ENCODE measurements at places on chromosomes 5 and 9.

- DNase-seq: peak; percentile 87
These were observed 680 bp upstream of the RFK start for GRCh38 chr9:76394960-76395252.

GRCh38 chr9:23850242-23850689 lies 24.2 kb upstream of the ELAVL2 start:
- DNase-seq: no peak

DNA sequence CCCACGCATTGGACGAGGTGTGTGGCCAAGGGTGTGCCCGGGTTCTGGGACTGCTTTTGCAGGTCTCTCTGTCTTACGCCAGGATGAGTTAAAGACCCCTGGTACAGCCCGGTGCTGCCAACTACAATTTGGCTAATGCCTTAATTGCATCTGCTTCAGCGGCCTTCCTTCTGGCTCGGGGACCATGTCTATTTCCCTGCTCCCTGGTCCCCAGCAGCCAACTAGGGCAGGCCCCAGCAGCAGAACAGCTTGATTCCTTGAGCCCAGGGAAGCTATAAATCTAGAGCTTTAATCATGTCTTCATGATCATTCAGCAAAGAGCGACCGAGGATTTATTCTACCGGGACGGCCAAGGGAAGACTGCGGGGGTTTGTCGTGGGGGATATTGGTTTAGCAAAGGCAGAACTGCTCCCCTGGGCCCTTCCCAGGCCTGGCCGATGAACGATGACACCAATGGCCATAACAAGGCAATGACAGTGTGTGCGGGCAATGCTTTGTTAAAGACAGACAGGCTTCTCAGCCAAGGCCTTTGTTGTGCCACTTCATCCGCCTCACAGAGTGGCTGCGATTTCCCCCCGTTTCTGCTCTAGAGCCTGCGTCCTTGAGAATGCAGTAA lies 51.4 kb downstream of the CFAP77 start:
- DNase-seq: no peak

DNA sequence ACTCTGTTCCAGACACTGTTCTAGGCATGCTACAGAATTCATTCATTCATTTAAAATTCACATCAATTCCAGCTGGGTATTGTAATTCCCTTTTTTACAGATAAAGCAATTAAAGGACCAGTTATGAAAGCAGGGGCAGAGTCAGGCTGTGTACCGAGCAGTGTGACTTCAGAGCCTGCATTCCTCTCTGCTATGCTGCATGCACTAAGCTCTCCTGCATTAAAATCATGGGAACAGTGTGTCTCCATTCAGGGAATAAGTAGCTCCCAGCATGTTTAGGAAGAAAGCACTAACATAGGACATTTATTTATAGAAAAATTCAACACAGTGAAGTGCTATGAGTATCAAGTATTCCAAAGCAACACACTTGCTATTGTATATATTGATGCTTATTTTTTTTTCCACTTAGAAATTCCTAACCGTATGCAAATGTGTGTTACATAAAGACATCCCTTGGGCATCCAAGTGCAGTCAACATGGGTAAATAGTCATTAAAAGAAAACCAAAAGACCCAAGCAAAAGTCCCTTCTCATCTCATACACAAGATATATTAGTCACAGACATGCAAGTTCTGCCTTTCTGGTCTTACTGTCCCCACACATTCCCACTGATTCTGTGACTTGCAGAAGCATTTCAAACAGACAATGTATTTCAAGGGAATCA lies 173.7 kb downstream of the GABRB2 start:
- no peak for DNase-seq

DNA sequence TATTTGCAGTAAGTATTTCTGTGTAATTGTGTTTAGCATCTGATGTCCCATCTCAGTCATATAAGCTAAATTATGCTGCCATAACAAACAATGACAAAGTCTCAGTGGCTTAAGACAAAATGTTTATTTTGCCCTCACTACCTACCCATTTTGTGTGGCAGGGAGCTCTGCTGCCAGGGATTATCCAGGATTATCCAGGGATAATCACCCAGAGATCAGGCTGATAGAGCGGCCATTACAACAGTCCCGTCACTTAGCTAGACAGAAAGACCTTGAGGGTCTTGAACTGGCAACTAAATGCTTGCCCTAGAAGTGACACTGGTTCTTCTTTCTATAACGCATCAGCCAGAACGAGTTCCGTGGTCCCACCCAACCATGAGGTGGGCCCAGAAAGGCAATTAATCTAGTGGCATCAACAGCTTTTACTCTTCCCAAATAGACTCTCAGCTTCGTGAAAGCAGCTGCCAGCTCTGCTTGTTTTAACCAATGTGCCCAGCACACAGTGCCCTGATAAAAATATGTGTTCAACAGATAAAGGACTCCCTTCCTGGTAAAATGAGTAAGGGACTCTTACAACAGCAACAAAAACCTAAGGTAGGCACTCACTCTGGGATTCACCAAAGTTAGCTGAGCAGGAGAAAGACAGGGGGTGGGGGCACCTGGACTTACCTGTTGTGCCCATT lies 22.8 kb downstream of the CCDC69 start:
- DNase-seq: no peak

DNA sequence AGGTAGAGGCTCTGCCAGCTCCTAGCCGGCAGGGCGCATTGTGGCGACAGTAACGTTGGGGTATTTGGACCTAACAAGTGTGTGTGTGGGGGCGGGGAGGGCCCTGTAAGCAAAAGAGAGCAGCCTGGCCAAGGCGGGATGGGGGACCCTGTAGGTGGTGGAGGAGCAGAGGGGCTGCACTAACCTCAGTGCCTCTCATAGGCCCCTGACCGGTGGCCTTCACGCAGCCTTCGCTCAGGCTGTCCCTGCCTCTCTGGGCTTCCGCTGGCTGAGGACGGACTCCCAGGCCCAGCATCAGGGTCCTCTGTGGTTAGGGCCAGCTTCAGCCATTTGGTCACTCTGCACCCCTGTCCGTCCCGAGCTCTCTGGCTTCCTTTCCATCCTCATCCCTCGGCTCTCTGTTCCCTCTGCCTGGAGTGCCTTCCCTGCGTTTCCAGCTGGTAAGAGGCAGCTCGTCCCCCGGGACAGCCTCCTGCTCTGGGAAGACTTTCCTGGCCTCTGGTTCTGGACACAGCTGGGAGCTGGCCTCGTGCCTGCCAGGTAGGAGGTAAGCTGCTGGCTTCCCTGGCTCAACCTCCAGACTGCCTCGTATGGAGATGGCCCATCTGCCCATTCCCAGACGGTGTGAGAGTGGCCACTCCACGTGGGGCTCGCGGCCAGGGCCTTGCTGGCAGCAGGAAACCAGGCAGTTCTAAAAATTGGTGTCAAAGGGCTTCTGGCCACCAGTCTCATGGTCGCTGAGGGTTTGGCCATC lies 39.3 kb upstream of the PHYKPL start:
- no peak for DNase-seq

DNA sequence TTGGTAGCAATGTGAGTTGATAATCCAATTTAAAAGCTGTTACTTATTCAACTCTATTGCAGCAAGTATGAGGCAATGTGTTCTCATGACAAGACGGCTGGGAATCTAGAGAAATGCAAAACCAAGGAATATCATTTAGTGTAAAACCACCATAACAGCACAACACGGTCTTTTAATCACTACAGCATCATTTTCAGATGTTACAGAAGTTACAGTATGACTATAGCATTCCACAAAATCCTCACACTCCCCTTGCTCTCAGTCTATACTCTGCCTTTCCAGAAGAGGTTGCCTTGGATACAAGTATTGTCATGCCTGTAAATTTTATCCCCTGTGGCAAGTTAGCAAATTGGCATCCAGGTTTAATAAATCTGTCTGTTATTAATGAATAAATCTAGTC lies 28.6 kb upstream of the TAS2R1 start:
- no peak for DNase-seq

DNA sequence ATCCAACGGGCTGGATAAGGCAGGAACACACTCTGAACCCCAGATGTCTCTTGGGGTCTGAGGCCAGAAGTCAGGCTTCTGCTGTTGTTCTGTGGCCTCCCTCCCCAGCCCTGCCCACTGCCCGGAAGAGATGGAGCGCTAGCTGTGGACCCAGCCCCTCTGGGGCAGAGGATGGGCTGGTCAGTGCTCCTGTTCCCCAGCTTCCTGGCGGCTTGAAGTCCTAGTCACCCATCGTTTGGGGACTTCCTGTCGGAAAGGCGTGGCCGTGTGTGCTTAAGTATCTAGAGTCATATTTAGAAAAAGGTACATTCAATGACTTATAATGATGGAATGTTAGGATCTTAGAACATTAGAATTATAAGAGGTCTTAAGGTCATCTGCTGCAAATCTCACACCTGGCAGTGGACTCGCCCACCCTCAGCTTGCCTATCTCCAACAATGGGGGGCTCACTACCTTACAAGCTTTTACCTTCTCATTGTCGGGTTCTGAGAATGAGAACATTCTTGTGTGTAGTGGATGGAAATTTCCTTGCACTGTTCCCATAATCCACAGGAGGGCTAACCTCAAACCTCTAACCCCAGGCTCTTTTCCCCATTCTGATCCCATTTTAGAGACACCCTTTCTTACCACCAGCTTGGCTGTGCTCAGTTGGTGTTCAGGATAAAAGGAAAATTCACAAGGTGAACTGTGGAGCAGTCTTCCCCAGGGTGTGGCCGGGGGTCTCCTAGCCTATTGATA lies 13.4 kb upstream of the AIF1L start:
- no peak for DNase-seq
